ENCODE measurements at places on chromosomes 2 and 18.
A peak's percentile ranks its signal among the peaks of the same experiment; 100 is the strongest.

DNA sequence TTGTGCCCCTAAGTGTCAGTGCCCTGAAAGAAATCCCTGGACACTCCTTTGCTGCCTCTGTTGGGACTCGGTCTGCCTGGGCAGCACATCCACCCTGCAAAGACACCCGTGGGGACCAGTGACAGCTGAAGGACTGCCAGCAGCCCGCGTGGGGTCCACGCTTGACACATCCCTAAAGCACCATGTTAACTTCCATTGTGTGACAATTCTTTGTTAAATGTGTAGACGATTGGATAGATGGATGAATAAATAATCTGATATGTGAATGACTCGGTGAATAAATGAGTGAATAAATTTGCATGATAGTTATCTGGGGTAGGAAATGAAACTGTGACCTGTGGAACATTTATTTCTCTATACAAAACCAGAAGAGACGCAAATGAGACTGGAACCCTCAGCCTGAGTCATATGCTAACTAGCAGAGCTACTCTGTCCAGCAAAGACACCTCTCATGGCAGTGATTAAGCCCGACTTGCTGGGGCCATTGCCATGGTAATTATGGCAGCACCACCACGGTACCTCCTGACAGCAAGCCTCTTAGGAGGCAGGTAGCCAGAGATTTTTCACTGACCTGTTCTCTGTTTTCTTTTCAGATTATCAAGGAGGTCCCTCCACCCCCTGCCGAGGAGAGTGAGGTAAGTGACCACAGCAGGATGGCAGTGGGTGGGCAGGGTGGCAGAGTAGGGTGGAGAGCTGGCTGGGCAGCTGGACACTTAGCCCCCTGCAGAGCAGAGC is 156.8 kb downstream of the ANTXR1 start:
- no peak for DNase-seq

DNA sequence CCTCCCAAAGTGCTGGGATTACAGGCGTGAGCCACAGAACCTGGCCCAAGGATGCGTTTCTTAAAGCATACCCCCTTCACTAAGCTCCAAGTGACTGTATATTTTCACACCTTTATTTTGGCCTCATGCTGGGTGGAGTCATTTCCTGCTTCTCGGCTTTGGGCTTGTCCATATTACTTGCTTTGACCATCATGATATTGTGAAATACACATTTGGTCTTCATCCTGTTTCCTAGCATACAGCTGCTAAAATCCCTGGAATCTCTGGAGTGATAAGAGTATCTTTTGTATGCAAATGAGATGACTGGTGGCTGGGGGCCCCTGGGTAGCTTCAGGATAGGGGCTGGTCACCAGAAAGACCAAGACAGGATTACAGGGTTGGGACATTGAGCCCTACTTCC is 17.6 kb upstream of the COLEC12 start:
- no peak for DNase-seq

DNA sequence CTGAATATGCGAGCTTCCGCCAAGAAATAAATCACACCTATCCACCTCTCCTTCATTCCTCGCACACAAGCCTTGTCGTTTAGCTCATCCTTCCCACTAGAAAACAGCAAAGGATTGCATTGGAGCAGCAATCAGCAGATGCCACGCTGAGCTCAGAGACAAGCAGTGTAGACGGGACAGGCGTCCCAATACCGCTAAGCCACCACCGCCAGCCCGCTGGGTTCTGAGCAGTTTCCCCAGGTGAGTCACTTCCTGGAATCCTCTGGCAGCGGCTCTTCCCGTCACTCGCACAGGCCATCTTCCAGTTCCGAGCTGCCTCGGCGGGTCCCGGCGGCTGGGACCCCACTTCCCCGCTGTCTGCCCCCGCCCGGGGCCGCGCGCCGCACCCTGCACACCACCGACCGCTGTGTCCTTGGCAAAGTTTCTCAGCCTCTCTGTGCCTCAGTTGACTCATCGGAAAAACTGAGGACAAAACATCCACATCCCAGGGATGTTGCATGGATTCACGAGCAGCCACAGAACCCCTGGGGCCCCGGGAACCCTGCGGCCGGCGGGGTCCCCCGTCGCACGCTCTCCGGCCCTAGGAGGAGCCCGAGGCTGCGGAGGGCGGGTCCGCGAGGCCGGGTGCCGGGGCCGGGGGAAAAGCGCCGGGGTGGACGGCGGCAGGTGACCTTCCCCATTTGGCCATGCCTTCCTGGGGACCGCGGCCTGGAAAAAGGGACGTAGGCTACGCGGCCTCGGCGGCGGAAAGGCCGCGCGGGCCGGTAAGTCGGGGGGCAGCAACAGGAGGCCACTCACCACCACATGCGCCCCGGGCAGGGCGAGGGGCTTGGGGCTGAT is 573 bp downstream of the KDSR start:
- DNase-seq: peak; percentile 78

GRCh38 chr18:34995746-34996145 is 45.5 kb upstream of the MAPRE2 start:
- no peak for DNase-seq

DNA sequence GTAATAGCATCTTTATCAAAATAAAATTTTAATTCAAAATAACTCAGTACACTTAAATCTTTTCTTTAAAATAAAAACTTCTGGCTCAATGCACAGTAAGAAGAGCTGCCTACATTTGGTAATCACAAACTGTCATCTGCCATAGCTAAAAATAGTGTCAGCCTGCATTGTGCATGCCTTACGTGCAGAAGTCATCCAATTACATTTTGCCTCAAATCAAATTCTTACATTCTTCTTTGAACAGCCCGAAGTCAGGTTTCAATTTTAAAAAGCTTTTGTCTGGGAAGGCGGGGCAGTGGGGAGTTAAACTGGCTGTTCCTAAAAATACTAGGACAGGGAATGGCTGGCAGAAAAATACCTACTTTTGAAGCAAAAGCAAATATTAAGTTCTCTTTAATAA is 51.1 kb downstream of the RTN4 start:
- no peak for DNase-seq
